ENCODE measurements at places on chromosomes 6 and 20.

GRCh38 chr20:43032459-43032858 lies 157.2 kb downstream of the PTPRT start:
- DNase-seq, result no peak

- DNase-seq, result no peak
Measured at GRCh38 chr6:37155394-37156312, 14.3 kb upstream of the PIM1 start.

- no peak for DNase-seq
Measured at GRCh38 chr20:44412402-44413144, 57.1 kb downstream of the HNF4A start.

- DNase-seq, result no peak
Measured at GRCh38 chr6:119442776-119443184, 93.2 kb upstream of the MAN1A1 start.

DNA sequence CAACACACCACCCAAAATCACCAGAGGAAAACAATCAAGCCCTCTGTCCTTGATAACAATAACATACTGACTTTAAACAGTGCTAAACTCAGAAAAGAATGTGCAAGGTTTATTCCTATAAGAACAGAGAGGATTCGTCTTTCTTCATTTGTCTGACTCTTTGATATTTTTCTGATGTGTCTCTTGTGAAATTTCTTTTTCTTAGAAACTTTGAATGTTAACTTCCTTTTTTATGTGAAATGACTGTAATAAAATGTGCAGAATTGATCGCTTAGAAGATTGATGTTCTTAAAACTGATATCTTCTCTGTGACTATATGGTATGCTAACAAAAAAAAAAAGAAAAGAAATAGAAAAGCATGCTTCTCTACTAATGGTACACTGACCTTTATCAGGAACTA lies 947.4 kb upstream of the CITED2 start:
- DNase-seq, result no peak

- DNase-seq, result no peak
Measured at GRCh38 chr6:140623498-140623897, 1249.0 kb upstream of the CITED2 start.

GRCh38 chr20:63740070-63740626 lies 572 bp downstream of the SLC2A4RG start:
- DNase-seq, result no peak

DNA sequence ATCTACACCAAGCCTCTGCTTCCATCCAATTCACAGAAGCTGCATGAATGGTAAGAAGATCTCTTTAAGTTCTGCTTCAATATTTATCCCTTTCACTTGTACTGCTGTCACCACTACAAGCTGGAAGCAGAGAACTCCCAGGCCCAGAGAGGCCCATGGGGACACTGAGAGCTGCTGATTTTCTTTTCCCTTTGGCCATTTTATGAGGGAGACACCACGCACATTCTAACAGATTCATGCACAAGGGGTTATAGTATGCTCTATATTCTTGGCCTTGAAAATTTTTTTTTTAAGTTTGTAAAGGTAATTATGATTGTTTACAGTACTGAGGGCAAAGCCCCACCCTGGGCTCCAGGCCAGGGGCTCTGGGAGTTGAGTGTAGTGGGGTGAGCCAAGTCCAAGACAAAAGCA lies 88.4 kb downstream of the MYB start:
- peak; percentile 84 for DNase-seq

DNA sequence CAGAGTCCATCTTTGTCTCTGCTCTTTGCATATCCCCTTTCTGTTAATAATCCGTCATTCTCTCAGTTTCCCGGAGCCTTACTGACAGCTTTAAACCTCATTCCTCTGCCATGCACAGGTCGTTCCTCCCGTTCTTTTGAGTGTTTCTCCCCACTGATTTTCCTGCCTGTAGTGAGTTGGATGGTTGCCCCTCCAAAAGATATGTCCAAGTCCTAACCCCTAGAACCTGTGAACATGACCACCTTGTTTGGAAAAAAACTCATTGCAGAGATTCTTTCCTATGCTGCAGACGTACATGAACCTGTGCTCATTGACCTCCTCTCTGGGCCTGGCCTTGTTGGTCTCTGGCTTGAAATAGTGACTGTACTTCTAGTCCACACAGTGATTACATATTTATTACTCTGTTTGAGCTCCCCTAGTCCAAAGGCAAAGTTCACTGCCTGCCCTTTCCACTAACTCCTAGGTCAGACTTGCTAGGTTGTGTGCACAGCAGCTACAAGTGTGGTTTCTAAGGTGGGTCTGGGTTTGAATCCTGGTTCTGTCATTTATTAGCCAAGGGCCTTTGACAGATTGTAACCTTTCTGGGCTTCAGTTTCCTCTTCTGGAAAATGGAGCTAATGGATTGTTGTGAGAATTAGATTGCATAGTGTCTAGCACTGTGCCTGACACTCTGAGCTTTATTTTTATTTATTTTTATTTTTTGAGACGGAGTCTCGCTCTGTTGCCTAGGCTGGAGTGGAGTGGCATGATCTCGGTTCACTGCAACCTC lies 29.3 kb downstream of the PPARD start:
- DNase-seq, result no peak

- no peak for DNase-seq
Measured at GRCh38 chr20:21173485-21173884, 47.6 kb downstream of the KIZ start.

- DNase-seq, result no peak
Measured at GRCh38 chr6:114364301-114364700, 21.5 kb upstream of the HS3ST5 start.

DNA sequence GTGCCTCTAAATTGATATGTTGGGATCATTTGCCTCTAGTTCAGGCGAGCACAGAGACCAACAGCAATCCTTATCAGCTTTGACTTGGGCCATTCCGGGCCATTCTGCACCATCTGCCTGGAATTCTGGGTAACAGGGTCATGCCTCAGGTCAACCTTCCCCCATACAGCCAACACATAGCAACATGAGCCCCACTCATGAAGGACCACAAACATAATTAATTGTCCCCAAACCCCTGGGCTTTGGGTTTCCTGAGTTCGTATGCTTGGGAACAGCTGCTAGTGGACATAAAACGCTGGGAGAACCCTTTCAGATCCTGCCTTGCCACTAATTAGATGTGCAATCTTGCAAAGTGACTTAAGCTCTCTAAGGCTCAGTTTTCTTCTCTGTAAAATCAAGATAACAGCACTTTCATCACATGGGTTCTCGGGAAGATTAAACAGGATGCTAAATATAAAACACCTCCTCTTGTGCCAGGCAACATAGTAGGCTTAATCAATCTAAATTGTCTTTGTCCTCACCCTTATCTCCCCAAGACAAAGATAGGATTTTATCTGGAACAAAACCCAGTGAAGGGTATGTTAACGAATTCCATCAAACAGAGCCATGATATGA lies 426.5 kb downstream of the CD83 start:
- DNase-seq, result no peak

GRCh38 chr6:164130151-164130550 lies 715.6 kb downstream of the QKI start:
- DNase-seq, result peak; percentile 94

- DNase-seq, result no peak
Measured at GRCh38 chr20:20536240-20536933, 168.5 kb downstream of the INSM1 start.

DNA sequence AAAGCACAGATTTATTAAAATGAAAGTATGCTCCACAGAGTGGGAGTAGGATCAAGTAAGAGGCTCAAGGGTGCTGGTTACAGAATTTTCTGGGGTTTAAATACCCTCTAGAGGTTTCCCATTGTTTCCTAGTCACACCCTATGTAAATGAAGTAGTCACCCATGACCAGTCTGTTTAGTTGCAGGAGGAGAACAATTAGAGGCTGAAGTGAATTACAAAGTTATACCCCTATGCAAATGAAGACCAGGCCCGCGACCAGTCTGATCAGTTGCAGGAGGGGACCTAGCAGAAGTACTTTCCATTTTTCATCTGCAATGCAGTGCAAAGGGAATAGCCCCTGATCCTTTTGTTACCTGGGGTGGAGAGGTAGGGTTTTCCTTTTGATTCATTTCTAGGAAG lies 11.8 kb upstream of the FILIP1 start:
- no peak for DNase-seq

DNA sequence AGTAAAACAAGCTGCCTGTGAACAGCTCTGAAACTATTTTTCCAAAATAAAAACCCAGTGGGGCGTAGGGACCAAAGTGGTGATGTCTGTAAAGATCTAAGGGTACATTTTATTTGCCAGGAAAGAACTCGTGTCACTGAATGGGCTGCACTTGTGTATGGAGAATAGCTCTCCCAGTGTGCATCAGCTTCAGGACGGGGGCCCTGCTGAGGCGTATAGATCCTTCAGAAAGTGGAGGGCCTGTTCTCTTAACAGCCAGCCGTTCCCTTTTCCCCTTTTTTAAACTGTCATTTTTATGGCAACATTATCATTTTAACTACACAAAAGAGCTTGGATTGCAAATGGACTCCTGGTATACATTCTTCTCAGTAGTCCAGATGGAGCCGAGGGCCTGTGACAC lies 137.3 kb downstream of the TMEM242 start:
- no peak for DNase-seq

- DNase-seq, result peak; percentile 94
Measured at GRCh38 chr6:20661721-20662120, 127.5 kb downstream of the CDKAL1 start.

DNA sequence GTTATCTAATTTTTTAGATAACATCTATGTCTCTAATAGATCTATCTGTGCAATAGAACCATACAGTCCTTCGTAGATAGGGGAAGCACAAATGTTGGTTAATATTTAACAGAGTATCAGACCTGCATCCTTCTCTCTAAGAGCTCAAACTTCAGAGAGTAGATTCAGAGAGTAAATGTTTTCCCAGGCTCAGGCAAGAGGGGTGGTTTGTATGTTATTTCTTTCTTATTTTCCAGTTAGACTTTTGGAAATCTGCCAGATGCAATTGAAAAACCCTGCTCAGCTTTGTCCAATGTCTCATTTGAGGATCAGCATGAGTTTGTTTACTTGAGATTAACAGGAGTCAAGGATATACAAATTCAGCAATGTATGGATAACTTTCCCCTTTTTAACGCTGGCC lies 361.9 kb downstream of the BCKDHB start:
- DNase-seq, result peak; percentile 44

- DNase-seq, result peak; percentile 84
Measured at GRCh38 chr20:61203320-61203719, 48.7 kb upstream of the CDH4 start.

- no peak for DNase-seq
Measured at GRCh38 chr6:44176130-44176761, 17.6 kb downstream of the CAPN11 start.

GRCh38 chr6:64815718-64816117 lies 891.3 kb downstream of the EYS start:
- no peak for DNase-seq

- no peak for DNase-seq
Measured at GRCh38 chr6:144176043-144176442, 25.7 kb downstream of the STX11 start.

DNA sequence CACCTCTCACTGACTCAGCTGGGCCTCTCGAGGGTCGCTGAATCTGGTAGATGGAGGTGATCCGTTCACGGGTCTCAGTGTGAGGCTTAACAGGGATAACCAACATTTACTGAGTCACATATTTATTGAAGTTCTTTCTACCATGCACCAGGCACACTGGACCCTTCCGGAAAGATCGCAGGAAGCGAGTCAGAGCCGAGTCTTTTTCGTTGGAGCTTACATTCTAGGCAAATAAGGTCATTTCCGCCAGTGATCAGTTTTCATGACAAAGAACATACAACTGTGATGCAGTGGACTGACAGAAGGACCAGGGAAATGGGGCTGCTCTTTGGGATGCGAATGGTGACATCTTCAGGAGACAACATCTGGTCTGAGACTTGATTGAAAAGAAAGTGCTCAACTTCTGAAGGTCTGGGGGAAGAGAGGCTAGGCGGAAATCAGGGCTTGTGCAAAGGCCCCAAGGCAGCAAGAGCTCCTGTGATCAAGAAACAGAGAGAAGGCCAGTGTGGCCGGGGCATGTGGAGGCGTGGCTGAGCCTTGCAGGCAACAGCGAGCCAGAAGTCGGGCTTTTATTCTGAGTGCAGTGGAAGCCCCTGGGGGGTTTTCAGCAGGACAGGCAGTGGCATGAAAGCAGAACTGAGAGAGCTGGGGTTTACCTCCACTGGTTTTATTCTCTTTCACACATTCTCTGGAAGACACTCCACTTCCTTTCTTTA lies 56.7 kb downstream of the APCDD1L start:
- DNase-seq, result no peak

DNA sequence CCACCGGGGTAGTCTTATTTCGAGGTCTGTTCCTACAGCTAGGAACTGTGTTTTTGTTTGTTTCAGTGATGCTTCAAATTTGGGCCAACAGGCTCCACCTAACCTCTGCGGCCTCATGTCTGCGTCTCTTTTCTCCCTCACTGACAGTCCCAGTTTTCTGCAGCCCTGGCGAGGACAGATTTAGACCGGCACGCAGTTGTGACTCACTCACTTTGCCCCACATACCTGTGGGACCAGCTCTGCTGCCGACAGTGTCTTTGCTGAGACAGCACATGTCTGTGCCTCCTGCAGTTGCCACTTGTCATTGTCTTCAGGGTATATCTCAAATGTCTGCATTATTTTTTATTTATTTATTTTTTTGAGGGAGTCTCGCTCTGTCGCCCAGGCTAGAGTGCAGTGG lies 29.2 kb downstream of the OSBPL2 start:
- DNase-seq, result no peak

- no peak for DNase-seq
Measured at GRCh38 chr6:144264270-144265060, 20.7 kb upstream of the UTRN start.

DNA sequence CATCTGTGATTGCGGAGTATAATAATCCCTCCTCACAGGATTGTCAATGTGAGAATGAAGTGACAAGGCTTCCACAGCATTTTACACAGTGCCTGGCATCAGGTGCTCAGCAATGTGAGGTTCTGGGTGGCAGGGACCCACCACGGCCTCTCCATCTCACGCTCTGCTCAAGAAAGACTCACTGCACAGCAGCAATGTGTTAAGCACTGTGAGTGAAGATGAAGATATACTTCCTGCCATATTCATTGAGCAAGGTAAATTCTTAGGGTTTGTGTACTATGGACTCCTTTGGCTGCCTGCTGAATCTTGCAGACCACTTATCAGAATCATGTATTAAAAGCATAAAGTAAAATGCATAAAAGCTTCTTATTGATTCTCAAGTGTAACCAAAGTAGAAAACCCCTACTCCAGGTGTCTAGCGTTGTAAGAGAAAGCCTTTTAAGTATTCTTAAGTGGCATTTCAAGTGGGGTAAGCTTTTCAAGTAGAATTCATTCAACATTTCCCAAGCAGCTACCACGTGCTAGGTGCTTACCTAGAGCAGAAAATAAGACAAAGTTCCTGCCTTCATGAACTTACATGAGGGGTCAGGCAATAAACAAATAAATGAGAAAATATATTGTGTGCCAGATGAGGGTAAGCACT lies 17.0 kb upstream of the MEP1A start:
- no peak for DNase-seq

- DNase-seq, result no peak
Measured at GRCh38 chr6:139909992-139910391, 535.5 kb upstream of the CITED2 start.

DNA sequence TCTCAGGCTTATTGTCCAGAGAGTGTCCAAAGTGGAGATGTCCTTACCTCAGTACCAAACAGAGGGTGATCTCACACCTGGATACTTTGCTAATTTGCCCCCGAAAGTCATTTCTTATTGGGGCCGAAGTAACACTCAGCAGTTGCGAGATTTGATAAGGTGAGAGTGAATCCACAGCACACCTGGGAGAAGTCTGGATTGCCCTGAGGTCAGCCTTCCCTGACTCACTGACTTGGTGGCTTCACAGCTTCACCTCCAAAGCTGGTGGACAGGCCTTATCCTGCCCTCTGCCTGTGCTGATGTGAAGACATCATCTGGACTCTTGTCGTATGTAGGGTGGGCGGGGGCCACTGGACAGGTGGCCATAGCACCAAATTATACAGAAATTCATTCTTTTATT lies 101.9 kb upstream of the ARMC2 start:
- no peak for DNase-seq
